ENCODE measurements at places on chromosomes 1 and 21.
A peak's percentile ranks its signal among the peaks of the same experiment; 100 is the strongest.

- no peak for DNase-seq
Measured at GRCh38 chr1:105636052-105636451, 1420.4 kb upstream of the PRMT6 start.

DNA sequence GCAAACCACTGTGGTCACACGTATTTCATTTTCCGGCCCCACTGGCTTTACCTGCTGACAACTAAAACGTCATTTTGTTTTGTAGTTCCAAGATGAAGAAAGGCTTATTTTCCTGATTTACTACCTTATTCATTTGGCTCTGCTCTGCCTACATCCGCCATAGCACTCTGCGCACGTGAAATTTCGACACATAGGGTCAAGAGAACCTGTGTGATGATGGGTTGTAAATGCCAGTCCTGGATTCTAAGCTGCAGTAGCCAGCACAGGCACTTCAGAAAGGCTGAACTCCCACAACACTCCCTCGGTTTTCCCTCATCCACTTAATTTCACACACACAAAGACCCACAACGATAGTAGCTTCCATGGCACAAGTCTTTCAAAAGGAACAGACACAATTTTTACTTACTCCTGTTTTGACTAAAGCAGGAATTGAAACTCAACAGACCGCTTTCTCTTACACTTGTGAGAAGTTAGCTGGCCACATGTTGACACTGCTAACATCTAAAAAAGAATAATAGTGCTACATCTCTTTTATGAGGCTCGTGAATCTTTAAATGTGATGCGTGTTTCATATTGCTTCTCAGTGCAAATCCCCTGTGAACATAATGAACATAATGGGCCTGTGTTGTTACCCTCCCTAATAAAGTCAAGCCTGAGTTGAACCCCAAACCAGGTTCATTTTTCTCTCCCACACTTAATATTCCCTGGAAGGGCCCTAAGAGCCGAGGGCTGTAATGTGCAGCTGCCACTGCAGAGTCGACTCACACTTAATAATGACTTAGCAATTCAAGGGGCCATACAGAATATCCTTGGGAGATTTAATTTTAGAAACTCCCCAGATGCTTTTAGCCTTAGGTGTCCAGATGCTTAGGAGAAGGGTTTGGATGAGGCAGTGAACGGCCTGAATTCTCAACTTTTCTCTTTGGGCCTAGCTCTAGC is 1.5 kb upstream of the RUNX1 start:
- DNase-seq, result peak; percentile 55

- DNase-seq, result no peak
Measured at GRCh38 chr1:15005116-15005515, 148.4 kb upstream of the TMEM51 start.

GRCh38 chr1:97461782-97462181 is 459.1 kb downstream of the DPYD start:
- peak; percentile 39 for DNase-seq

DNA sequence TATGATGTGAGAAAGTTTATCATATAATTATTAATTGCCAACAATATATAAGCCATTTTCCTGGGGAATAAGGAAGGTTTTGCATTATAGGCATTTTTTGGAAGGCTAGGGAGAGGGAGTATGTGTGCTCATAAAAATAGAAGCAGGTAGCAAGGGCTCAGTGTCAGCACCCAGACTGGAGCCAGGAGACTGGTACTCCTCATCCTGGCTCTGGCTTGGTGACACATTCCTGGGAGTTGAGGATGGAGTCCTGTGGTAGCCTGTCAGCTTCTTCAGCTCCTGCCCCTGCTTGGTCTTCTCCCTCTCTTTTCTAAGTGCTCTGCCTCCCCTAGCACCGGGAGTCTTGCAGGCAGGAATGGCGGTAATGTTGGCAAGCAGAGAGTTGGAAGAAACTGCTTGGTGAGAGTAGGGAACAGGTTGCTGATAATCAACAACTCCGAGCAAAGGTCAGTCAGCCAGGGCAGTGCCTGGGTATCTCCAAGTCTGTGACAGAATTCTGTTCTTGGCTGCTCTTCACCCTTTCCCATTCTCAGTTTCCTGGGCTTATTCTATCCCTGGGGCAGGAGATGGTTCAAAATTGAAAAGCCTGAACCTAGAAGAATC is 23.0 kb downstream of the GIPC2 start:
- DNase-seq, result no peak

- DNase-seq, result no peak
Measured at GRCh38 chr21:35427320-35428000, 378.4 kb upstream of the RUNX1 start.

DNA sequence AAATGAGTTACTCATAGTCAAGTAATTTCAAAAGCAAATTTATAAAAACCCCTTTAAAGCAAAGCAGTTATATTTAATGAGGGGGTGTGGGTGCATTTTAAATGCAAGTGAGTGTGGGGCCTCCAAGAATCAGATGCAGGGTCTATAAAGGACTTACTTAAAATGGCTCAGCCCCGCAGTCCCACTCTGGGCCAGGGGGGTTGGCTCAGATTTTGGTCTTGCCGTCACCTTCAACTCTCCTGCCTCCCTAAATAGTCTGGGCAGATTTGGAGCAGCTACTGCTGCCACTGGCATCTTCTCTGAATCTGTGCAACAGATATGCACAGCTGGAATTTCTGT is 16.2 kb downstream of the AMPD2 start:
- DNase-seq, result no peak

GRCh38 chr1:65398083-65398482 is 22.4 kb upstream of the LEPR start:
- DNase-seq, result no peak

DNA sequence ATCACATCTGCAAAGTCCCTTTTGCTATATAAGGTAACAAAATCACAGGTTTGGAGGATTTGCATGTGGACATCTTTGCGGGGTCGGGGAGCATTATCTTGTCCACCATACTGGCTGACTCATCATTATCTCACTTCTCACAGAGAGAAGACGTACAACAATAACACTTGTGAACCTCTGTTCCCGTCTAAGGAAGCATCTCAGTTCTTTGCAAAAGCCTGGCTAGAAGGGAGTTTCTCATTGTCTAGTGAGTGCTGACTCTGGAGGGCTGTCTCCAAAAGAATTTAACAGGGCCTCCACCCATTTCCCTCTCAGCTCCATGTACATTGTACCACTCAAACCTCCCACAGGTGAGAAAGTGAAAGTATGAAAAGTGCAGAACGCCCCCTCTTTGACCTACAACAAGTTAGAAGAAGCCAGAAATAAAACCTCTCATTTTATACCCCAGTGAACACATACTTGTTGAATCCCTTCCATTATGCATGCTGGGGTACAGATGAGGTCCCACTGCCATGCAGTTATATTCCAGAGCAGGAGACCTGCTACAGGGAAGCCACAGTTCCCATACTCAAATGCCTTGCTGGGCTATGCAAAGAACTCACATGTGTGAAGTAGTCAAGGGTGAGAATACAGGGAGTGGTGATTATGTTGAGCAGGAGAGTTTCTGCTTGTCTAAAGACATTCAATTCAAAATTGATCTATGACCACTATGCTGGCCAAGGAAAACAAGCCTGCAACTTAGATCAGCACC is 121.7 kb upstream of the PRDX6 start:
- peak; percentile 57 for DNase-seq

- DNase-seq, result no peak
Measured at GRCh38 chr1:32902535-32902920, 1.3 kb upstream of the TMEM54 start.

GRCh38 chr1:25754470-25755181 is 45.4 kb upstream of the SELENON start:
- no peak for DNase-seq

- no peak for DNase-seq
Measured at GRCh38 chr1:36382669-36383068, 3.1 kb downstream of the STK40 start.

- no peak for DNase-seq
Measured at GRCh38 chr1:186943891-186944686, 115.3 kb downstream of the PLA2G4A start.

GRCh38 chr1:152961226-152961891 is 9.1 kb upstream of the SPRR4 start:
- DNase-seq, result no peak

- no peak for DNase-seq
Measured at GRCh38 chr1:185073725-185074124, 28.4 kb downstream of the RNF2 start.

DNA sequence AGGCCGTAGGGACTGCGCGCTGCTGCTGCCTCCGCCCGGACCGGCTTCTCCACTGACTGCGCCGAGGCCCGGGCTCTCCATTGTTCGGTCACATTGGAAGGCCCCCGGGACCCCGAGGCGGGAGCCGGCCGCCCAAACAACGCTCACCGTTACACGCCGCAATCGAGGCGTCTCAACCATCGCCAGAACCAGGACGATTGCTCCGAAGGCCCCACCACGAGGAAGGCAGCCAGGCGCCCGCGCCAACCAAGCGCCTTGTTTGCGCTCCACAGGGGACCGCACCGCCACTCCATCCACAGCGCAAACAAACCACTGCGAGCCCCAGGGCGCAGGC is 595 bp downstream of the GLUL start:
- no peak for DNase-seq

DNA sequence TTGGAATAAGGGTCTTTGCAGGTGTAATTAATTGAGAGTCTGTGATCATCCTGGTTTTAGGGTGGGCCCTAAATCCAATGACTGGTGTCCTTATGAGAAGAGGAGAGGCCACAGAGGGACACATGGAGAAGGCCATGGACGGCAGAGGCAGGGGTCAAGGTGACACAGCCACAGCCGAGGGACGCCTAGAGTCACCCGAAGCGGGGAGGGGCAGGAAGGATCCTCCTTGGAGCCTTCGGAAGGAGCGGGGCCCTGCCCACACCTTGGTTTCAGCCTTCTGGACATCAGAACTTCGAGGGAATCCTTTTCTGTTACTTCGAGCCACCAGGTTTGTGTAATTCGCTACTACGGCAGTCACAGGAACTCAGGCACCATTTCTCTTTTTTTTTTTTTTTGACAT is 31.1 kb downstream of the RRP1 start:
- no peak for DNase-seq

- DNase-seq, result no peak
Measured at GRCh38 chr1:9670085-9670484, 18.6 kb downstream of the PIK3CD start.

DNA sequence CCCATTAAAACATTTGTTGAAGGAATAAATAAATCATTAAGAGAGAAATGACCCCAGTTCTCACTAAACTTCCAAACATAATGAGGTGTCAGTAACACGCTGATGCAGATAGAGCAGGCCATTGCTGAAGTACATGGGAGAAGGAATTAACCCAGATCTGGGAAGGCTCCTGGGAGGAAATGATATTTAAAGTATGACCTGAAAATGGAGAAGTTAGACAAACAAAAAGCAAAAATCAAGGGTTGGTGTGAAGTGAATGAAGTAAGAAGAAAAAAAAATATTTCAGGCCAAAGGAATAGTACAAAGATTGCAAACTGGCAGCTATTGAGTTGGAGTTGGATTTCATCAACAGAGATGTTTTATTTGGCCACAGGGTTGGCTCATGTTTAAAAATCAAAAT is 71.4 kb downstream of the RGS2 start:
- DNase-seq, result no peak

- no peak for DNase-seq
Measured at GRCh38 chr1:200892546-200892945, 2.2 kb upstream of the INAVA start.

DNA sequence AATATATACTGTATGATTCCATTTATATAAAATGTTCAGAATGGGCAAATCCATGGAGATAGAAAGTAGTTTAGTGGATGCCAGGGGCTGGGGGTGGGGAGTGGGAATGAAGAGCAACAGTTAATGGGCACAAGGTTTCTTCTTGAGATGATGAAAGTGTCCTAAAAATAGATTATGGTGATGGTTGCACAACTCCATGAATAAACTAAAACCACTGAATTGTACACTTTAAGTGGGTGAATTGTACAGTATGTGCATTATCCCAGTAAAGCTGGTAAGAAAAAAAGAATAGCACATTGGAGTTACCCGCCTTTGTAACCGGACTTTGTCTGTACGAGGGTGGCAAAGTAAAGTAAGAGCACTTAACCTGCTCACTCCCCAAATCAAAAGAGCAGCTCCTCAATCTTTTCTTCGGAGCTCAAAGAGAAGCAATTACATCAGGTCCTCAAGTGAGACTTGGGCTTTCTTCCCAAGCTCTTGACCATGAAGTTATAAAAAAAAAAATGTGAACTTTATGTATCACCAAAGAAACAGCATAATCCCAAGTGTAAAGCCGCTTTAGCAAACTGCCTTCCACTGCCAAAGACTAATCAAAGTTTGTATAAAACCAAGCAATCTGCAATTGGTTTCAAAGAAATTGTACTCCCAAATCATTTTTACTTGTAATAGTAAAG is 32.1 kb downstream of the ALDH9A1 start:
- no peak for DNase-seq

DNA sequence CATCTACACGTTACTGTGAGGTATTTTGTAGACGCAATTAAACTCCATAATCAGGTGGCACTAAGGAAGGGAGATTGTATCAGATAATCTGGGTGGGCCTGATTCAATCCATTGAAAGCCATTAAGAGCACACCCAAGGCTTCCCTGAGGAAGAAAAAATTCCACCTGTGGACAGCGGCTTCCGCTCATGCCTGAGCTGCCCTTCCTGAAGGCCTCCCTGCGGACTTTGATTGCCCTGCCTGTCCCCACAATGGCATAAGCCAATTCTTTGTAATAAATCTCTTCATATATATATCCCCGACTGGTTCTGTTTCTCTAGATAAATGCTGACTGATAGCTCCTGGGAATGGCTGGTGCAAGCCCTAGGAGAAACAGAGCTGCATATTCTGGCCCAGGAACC is 138.3 kb downstream of the TGFBR3 start:
- no peak for DNase-seq

DNA sequence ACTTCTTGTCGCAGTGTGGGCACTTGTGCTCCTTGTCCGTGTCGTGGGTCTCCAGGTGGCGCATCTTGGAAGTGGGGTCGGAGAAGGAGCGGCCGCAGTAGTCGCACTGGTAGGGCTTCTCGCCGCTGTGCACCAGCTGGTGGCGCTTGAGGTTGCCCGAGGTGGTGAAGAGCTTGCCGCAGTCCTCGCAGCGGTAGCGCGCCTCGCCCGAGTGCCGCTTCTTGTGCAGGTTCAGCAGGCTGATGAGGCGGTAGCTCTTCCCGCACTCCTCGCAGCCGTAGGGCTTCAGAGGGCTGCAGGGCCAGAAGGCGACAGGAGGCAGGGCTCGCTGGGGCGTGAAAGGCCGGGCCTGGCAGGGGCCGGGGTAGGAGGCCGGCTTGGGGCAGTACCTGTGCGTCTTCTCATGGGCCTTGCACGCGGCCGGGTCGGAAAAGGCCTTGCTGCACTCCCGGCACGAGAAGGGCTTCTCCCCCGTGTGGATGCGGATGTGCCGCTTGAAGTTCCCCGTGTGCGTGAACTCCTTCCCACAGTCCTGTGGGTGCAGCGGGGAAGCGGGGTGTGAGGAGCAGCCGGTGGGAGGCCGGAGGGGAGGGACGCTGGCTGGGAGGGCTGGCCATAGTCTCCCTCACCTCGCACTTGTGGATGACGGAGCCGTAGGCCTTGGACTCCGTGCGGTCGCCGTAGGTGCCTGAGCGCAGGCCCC is 31.4 kb downstream of the ZBTB17 start:
- DNase-seq, result no peak

Measured in GM06990 (cell line).